ENCODE measurements at places on chromosomes 1 and 21.
A peak's percentile ranks its signal among the peaks of the same experiment; 100 is the strongest.

DNA sequence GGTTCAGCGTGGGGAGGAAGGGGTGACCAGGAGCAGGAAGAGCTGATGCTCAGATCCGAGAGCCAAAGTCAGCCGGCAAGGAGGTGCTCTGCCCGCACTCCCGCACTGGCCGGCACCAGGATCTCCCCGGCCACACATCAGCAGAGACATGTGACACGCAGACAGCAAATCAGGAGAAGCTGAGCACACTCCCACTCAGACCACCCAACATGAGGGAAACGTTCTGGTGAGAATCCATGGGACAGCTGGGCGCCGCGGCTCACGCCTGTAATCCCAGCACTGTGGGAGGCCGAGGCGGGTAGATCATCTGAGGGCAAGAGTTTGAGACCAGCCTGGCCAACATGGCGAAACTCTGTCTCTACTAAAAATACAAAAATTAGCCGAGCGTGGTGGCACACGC lies 18.6 kb upstream of the PTTG1IP start:
- no peak for DNase-seq

DNA sequence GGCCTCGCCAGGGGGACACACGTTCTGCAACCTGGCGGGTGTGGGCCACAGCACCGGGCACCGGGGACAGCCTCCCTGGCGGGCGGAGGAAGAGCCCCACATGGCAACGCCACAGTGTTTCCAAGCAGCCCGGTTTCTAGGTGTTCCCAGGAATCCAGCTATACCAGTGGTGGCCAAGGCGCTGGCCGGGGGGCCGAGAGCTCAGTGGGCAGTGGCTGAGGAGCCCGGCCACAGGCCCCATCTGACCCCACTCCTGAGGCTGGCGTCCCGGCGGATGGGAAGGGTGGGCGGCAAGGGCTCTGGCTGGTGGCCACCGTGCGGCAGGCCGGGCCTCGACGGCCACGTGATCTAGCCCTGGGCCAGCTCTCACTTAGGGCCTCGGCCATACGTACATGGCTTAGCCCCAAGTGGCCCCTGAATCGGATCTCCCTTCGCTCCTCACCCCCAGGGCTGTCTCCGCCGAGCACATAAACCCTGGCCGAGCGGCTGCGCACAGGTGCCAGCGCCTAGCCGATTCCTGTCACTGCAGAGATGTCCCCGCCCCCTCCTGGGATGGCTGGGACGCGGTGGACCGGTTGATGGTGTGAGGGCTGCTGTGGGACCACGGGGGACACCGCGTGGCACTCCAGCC lies 68.7 kb downstream of the MORN1 start:
- DNase-seq, result no peak

DNA sequence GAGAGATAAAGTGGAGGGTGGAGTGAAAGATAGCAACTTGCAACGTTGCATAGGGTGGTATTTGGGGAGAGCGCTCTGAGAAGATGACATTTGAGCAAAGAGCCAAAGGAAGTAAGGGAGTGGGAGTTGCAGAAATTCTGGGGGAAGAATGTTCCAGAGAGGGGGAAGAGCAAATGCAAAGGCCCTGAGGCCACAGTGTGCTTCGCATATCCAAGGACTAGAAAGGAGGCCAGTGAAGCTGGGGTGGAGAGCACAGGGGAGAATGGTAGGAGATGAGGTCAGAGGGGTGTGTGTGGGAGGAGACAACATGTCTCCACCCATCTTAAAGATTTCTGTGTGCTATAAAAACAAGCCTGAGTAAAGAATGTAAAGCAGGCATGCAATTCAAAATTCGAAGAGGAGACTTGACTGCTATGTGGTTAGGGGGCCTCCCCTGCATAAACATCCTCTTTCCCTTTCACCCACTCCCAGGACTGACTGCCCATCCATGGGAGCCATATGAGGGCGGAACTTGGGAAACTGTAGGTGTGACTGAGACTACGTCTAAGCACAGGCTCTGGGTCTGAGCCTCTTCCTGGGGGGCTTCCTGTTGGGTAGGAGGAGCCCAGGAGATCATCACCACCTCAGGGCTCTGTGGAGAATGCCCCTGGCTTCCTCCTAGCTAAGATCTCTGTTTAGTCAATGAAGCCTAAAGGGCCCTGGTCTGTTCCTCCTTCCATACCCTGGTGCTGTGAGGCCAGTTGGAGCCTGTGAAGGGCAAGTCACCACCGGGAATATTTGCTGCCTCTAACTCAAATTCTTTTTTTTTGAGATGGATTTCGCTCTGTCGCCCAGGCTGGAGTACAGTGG lies 2.9 kb upstream of the CLIC4 start:
- peak; percentile 81 for DNase-seq

- DNase-seq, result no peak
These were observed 55.9 kb downstream of the OLIG1 start for GRCh38 chr21:33125680-33126375.

- DNase-seq, result no peak
These were observed 696.2 kb upstream of the PRMT6 start for GRCh38 chr1:106360252-106360651.

GRCh38 chr1:119674835-119675289 lies 26.8 kb upstream of the ZNF697 start:
- DNase-seq, result no peak

- DNase-seq, result no peak
These were observed 110.9 kb upstream of the APP start for GRCh38 chr21:26281506-26281905.

DNA sequence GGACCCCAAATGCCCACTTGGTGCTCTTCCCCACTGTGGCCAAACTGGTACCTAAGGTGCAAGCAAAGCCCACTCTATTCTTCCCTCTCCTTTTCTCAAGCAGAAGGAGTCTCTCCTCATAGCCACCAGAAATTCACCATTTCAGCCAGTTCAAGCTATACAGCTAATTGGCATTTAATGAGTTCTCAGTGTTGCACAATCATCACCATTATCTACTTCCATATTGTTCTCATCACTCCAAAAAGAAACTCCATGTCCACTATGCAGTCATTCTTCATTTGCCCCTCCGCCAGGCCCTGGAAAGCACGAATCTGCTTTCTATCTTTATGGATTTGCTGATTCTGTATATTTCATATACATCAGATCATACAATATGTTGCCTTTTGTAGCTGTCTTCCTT lies 9.9 kb upstream of the ATG4C start:
- DNase-seq, result no peak

DNA sequence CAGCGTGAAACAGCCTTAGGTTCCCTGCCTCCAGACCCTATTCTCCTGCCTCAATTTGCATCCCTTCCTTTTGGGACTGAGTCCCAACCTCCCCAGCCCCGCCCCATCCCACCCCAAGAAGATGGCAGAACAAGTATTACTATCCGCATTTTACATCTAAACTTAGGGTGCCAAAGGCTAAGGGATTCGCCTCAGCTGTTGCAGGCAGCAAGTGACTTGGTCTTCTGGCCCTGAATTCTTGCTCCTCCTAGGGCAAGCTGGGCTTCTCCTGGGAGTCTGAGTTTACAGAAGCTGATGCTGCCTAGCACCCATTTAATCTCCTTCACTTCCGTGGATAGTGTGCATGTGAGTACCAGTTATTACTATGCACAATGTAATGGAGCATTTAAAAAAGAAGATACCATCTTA lies 161.3 kb upstream of the NR5A2 start:
- DNase-seq, result no peak

GRCh38 chr21:32162727-32163320 lies 116.0 kb downstream of the MIS18A start:
- DNase-seq, result no peak

- no peak for DNase-seq
These were observed 55.3 kb upstream of the RCC1 start for GRCh38 chr1:28450561-28450960.

DNA sequence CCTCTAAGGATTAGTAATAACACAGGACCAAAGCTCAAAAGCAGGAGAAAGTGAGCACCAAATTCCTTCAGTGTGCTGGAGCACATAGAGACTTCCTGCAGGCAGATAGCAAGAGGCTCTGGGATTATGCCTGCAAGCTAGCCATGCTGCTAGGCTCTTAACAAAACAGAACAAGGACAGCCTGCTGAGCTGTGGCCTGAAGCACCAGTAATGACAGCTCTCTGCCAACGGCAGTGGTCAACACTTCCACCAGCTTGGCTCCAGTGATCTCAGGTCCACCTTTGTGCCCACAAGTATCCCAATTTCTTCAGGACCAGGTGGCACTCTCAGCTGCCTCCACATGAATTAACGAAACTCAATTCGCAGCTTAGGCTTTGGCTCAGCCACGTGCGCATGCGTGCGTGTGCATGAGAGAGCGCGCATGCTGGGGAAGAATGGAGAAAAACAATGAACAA lies 64.2 kb downstream of the SLC45A1 start:
- DNase-seq, result no peak

GRCh38 chr1:167465743-167466142 lies 52.6 kb downstream of the CD247 start:
- DNase-seq, result no peak

GRCh38 chr1:182301467-182302198 lies 90.0 kb downstream of the GLUL start:
- DNase-seq, result peak; percentile 51

DNA sequence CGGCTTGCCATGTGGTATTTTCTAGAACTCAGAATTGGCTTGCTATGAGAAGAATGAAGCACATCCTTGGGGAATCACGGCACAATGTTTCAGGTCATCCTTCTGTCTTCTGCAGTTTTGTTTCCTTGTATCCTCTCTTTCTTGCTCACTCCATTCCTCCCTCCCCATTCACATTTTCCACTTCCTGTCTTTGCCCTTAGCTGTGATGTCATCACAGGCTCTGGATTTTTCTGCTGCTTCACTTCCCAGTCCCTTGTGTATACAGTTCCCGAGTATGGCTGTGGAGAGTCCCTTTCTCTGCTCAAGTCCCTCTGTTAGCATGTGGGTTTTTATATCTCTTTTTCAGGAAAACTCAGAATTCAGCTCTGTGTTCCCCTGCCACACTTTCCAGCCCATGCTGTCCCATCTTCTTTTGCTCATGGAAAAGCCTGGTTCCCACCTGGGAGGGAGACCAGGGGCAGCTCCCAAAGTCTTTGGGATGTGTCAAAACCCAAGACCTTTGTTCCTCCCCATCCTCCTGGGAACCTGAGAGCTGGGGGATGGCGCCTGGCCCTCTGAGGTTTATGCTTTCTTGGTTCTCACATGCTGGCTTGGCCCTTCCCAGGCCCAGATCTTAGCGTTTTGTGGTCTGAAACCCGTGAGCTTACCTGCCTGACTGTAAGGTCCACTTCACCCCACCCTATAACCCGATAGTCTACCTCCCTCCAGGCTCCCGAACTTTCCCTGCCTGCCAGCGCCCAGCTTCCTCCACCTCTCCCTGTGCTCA lies 4.8 kb upstream of the RGS16 start:
- peak; percentile 76 for DNase-seq

- DNase-seq, result peak; percentile 45
These were observed 8.4 kb downstream of the FOXE3 start for GRCh38 chr1:47424336-47424982.

DNA sequence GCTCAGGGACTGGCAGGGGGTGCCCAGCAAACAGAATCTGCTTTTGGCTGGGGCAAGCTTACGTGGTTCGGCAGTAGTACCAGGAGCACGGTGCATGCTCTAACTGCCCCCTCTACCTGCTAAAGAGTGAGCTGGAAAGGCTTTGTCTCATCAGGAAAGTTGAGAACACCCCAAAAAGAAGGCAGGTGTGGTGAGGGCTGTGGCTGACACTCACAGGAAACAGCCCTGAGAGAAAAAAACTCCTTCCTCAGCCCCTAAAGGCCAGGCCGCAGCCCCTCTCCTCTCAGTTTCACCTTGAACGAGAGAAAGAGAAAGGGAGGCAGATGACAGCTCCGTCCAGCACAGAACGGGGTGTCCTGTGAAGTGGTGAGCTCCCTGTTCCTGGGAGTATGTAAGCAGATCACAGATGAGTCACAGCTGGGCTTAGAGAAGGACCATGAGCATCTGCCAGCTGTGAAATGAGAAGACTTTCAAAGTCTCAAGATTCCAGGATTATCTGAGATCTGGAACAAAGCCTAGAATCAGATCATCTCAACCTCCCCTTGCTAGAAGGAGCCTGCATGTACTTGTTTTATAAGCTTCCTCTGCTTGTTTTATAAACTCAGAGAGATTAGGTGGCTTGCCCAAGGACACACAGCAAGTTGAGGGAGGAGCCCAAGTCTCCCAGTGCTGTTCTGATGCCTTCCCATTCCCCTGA lies 13.4 kb downstream of the LAPTM5 start:
- DNase-seq, result peak; percentile 54

GRCh38 chr21:28522014-28522799 lies 470.5 kb downstream of the LTN1 start:
- no peak for DNase-seq

DNA sequence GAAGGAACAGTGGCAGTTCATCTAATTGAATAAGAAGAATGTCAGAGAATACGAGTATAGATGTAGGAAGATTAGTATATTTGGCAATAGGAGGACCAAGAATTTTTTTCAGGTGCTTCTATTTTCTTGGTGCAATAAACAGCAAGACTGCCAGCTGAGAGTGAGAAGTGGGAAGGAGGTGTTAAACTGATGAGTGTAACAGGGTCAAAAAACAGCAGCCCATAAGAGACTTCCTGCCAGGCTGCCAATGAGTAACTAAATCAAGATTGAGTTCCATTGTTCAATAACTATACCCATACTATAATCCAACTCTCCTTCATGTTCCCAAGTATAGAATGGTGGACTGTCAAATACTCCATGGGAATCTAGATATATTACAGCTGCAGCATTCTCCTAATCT lies 28.7 kb downstream of the LYST start:
- DNase-seq, result no peak

DNA sequence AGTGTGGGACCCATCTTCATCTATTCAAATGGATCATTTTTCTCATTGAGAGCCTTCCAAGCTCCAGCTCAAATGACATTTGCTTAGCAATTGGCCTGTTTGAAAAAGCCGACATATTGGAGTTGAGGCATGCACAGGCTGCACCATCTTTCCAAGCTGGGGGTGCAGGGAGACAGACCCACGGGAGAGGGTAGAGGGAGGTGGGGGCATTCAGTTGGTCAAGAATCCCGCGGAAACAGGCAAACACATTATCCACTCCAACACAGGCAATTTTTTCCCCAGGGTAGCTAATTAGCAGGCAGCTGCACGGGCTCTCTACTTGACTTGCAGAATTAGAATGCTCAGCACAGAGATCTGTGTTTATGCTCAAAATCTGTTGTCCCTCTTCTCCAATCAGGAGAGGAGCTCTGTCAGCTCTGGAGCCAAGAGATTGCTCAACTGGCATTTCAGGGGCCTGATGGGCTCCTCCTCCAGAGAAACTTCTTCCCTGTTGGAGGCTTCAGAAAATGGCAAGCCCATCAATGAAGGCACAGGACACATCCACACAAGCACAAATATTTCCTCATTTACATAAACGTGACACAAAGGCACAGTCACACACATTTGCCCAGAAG lies 267.8 kb downstream of the FOXD2 start:
- no peak for DNase-seq

- no peak for DNase-seq
These were observed 37.0 kb upstream of the CAMK1G start for GRCh38 chr1:209546390-209547085.

- DNase-seq, result no peak
These were observed 24.9 kb downstream of the SYT11 start for GRCh38 chr1:155884031-155884960.

All from suppressor macrophage treated with lipopolysaccharide for 4 hours (primary cell).